ENCODE measurements at places on chromosomes 6 and 20.
A peak's percentile ranks its signal among the peaks of the same experiment; 100 is the strongest.

DNA sequence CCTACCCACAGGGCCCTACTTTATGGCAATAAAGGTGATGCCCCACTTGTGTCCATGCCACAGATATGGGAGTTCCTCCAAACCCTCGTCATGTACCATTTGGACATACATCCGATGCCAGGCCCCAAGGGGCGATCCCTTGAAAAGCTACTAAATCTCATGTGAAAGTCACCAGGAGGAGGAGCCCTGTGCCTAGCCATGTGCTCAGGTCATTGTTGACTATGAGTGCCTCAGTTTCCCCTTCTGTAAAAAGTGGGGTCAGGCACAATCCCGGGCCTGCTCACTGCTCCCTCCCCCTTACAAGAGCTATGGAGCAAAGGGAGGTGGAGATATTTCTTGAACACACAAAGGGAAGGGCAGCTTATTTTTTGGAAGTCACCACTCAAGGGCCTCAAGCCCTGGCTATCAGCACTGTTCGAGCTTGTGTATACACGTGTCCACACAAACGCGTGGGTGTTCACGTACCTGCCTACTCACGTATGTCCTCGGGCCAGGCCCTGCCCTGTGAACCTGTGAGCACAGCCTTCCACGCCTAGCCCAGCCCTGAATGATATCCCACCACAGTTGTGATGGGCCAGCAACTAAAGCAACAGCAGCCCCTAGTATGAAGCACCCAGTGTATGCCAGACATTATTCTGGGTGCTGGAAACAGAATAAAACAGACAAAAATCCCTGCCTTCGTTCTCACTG, 1.9 kb downstream of the ACTL10 start:
- no peaks in the 10 kb centered on the region for H3K27me3 ChIP-seq
- DNase-seq, result no peak
- peak overlapping the region; percentile 97 for H3K4me3 ChIP-seq
- no peak overlapping the region for H3K27ac ChIP-seq

- no peaks in the 10 kb centered on the region for H3K4me1 ChIP-seq
- H3K27ac ChIP-seq, result no peak overlapping the region
- peaks cover 2% of the 10 kb centered on the region for H3K27me3 ChIP-seq
- DNase-seq, result no peak
- no peaks in the 10 kb centered on the region for H3K36me3 ChIP-seq
These were observed 85.6 kb upstream of the SRSF6 start for GRCh38 chr20:43372051-43372450.

DNA sequence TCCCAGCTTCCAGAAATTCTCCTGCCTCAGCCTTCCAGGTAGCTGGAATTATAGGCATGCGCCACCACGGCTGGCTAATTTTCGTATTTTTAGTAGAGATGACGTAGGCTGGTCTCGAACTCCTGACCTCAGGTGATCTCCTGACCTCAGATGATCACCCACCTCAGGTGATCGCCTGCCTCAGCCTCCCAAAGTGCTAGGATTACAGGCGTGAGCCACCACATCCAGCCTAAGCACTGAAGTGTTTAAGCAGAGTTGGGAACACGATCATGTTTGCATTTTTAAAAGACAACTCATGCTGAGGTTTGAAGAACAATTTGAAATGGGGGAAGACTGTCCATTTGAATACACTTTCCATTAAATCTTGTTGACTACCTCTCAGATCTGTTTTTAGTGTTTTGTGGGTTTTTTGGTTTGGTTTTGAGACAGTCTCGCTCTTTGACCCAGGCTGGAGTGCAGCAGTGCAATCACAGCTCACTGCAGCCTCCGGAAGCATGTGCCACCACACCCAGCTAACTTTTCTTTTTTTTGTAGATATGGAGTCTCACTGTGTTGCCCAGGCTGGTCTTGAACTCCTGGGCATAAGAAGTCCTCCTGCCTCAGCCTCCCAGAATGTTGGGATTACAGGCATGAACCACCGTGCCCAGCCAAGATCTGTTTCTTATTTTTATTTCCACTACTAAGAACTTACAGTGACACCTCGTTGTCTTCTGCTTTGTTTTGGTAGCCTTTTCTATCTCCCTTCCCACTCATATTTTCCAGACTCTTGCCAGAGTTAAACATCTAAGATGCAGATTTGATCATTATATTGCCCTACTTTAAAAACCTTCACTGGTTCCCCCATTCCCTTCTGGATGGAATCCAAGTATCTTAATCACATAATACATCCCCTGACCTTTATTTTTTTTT, 5.5 kb downstream of the CASP8AP2 start:
- H3K4me3 ChIP-seq, result peak overlapping the region; percentile 58
- peaks cover 26% of the 10 kb centered on the region for H3K36me3 ChIP-seq
- DNase-seq, result peak; percentile 25
- peaks cover 50% of the 10 kb centered on the region for H3K4me1 ChIP-seq

DNA sequence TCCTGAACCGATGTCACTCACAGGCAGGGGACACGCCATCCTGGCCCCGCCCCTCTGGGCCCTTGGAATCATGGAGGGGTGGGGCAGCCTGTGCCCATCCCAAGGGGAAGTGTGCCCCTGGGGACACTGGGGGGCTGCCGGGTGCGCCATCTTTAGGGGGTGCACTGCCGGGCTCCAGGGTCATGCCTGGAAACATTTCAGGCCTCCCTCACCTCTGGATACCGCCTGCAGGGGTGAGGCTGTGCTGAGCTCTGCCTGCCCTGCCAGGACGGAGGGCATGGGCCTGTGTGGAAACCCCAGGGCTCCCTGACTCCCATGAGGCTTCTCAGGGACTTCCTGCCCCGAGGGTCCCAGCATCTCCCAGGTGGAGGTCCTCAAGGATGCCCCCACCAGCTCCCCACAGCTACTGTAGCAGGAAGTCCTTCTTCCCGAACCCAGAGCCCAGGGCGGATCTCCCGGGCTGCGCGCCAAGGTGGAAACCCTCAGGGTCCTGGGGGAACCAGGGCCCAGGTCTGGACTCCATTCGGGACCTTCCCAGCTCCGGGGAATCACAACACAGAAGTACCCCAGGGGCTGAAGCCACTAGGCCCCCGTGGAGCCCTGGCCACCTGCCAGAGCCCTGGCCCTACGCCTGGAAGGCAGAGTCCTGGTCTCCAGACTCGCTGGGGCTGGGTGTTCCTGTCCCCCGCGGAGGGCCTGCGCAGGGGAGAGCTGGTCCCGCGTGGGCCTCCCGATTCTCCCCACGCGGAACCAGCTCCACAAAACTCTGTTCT, 15.6 kb downstream of the CHRNA4 start:
- H3K4me3 ChIP-seq, result no peak overlapping the region
- H3K27ac ChIP-seq, result no peak overlapping the region
- peaks cover 2% of the 10 kb centered on the region for H3K36me3 ChIP-seq
- no peaks in the 10 kb centered on the region for H3K4me1 ChIP-seq
- no peak for DNase-seq

DNA sequence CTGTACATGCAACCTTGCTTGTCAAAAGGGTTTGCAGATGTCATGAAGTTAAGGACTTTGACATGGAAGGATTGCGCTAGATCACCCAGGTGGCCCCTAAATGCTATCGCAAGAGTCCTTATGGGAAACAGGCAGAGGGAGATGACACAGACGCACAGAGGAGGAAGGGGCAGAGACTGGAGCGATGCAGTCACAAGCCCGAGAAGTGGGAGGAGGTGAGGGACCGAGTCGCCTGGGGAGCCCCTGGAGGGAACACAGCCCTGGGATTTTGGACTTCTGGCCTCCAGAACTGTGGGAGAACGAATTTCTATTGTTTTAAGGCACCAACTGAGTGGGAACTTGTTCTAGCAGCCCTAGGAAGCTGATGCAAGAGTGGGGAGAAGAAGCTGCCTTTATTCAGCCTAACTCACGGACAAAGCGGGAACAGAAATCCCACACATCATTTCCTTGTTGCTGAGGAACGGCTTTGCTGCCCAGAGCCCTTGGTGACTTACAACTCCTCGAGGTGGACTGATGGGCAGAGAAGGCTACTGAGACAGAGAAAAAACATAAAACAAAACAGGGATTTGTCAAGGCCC, 434.0 kb downstream of the PREX1 start:
- H3K27me3 ChIP-seq, result peaks cover 41% of the 10 kb centered on the region
- no peak for DNase-seq
- H3K27ac ChIP-seq, result no peak overlapping the region
- no peak overlapping the region for H3K4me3 ChIP-seq
- no peaks in the 10 kb centered on the region for H3K36me3 ChIP-seq

All from central memory CD8-positive, alpha-beta T cell (primary cell).